Fibroblast of the aortic adventitia (primary cell): ENCODE measurements at places on chromosomes 2 and 18.

GRCh38 chr2:178211943-178212342 lies 17.6 kb downstream of the OSBPL6 start:
- DNase-seq, result no peak

GRCh38 chr2:31003749-31004148 lies 134.5 kb downstream of the GALNT14 start:
- DNase-seq, result no peak

DNA sequence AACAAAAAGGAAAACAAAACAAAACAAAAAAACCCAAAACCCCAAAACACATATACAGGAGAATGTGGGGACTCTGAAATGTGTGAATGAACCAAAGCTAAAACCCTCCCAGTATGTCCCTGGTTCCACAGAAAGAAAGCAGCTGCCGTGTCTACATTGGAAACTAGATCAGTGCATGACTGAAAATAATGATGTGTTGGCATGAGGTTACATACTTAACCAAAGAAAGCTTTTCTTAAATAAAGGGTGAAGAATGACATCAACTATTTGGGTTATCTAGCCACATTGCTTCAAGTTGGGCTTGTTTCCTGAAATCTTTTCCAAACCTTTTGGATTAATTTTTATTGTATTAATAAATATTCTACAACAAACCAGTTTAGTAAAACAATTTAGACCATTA lies 91.9 kb upstream of the FN1 start:
- peak; percentile 93 for DNase-seq

DNA sequence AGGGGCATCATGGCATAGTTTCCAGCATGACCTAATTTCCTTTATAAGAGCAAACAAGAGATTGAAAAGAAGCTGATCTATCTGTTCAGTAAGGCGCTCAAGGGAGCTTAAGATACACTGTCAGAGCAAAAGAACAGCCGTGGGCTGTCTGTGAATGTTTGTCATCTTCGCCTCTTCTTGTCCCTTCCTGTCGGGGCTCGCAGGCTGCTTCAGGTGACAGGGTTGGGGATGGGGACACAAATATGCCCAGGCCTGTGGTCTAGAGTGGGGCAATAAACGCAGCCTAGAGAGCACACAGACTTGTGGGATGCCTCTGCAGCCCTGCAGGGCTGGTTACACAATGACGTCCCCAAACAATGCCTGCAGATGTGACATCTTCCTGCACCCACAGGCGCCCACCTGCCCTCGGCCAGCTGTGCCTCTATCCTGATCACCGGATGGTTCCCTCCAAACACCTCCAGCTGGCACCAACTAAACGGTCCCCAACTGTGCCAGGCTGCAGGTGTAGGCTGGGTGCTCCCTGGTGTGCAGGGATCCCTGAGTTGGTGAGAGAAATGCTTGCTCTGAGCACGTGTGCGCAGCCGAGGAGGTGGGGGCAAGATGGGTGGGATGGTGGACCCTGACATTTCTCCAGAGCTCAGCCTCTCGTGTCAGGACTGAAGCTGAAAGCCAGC lies 72.8 kb downstream of the EDAR start:
- DNase-seq, result no peak

- no peak for DNase-seq
These were observed 38.0 kb downstream of the AKAIN1 start for GRCh38 chr18:5159080-5159479.

- no peak for DNase-seq
These were observed 522 bp upstream of the ZNF407 start for GRCh38 chr18:74597034-74597661.

GRCh38 chr18:47887227-47887626 lies 43.2 kb downstream of the SMAD2 start:
- DNase-seq, result no peak

- peak; percentile 91 for DNase-seq
These were observed 15.5 kb upstream of the RAB10 start for GRCh38 chr2:26018184-26019055.
